ENCODE measurements at places on chromosomes 2 and 18.

- DNase-seq: no peak
Observed at GRCh38 chr2:10183146-10183675, 60.7 kb downstream of the RRM2 start.

DNA sequence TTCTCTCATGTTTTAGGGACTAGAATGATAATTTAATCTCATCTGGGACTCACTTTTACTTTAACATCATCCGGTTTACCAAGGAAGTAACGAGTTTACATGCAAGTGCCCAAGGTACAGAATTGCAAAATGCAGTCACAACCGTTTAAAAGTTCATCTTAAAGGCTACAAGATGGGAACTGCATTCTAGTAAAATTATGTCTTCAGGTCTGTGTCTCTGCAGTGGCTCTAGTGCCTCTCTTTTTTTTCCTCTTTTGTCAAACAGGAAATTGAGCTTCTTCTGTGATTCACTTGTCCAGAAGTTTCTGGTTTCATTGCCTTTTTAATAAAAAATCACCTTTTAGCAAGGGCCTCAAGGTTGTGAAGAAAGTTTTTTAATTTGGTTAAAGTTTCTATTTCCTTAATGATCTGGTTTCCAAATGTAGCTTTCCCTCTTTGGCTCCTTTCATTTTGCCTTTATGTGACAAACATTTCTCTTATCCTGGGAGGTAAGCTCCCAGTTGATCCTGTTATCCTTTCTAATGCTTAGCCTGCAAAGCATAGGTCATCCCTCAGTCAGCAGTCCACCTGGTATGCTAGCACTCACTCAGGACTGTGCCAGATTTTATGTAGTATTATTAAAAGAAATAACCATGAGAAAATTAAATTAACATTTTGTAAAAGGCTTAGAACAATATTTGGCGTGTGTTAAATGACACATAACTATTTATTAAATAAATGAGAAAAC, 2.4 kb downstream of the GLS start:
- no peak for DNase-seq

DNA sequence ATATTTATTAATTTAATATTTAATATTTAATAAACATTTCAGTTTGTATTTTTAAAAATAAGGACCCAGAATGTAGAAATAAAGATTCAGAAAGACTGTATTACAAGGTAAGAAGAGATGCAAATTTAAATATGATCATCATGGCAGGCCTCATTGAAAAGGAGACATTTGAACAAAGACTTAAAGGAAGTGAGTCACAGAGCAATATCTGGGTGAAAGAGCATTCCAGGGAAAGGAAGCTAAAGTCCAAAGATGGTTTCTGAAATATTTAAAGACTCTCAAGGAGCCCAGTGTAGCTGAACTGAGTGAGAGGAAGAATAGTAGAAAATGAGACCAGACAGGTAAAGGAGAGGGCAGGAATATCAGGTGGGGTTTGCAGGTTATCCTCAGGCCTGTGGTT, 5.9 kb downstream of the SCYGR4 start:
- DNase-seq: peak; percentile 51

DNA sequence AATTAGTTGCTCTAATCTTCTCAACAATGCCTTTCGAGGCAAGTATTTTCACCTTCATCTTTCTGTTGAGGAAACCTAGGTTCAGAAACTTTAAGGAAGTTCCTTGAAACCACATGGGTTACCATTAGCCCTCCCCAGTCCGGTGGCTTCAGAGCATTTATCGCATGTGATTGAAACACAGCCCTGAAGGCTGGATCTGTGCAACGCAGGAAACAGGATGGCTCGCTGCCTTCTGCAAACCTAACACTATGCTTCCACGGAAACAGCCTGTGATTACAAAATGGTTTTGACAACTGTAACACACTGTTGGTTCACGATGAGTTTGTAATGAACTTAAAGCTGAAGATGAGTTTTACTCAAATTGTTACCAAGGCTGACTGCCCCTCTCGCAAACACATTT, 68.5 kb downstream of the EPB41L3 start:
- no peak for DNase-seq

DNA sequence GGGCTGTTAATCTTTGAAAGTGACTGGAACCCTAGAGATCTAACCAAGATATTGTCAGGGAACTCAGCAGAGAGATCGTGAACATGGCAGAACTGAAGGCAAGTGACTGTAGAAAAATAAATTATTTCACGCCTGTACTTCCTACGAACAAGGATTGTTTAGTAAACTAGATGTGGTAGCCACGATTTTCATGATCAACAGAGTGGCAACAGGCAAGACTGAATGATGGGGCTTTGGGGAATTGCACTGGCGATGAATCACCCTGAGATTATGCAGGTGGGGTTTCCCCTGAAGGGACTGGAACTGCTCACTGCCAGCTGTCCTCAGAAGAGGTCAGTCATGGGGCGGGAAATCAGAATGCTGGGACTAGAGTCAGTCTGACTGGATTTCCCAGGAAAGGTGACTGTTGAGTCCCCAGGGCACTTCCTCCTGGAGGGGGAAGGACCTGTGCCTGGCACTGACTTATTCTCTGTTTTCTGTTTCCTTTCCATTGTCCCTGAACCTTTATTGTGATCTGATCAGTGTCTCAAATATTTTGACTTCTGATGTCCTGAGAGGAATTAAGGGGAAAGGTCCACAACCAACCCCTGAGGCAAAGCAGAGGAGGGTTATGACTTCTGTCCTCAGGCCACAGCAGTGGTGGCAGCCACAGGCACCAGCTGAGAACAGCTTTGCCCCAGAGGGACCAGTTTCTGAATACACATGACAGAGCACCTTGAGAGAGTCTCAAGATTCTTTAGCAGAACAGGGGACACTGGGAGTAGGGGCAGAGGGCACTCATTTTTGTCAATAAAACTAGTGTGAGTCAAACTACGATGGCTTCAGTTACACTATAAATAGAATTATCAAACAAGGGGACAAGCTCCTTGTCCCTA, 70.0 kb downstream of the NAB1 start:
- DNase-seq: peak; percentile 81

GRCh38 chr2:24930768-24931167, 10.7 kb upstream of the ADCY3 start:
- no peak for DNase-seq

- peak; percentile 18 for DNase-seq
Observed at GRCh38 chr2:150548527-150548926, 61.1 kb upstream of the RND3 start.

- no peak for DNase-seq
Observed at GRCh38 chr18:70494524-70494923, 205.7 kb downstream of the SOCS6 start.

DNA sequence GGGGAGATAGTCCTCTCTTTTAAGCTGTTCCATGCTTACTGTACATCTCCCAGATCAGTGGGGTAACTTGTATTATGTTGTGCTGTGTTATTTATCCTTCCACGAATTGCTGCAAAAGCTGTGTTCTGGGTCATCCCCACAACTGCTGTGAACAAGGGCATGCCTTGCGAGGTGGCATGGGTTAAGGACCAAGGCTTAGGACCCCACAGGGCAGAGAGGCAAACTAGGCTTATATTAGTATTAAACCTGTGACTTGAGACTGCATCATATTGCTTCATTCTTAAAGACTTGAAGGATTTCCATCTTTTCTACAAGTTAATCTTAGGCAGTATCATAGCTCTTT, 19.9 kb downstream of the RND3 start:
- no peak for DNase-seq

- no peak for DNase-seq
Observed at GRCh38 chr2:5121642-5122041, 570.5 kb upstream of the SOX11 start.

DNA sequence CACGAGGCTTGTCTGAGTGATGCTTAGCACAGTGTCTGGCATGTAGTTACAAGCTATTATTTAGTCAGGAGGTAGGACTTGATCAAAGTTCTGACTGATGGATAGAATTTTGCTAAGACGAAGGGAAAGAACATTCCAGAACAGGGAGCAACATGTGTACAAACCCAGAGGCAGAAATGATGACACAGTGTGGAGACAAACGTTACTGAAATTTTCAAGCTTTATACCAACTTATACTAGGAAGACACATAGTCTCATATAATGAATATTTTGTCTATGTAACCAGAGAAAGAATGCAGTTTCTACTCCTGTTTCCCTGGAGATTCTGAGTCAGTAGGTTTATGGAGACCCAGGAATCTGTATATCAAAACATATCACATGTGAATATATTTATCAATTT, 123.4 kb downstream of the FAM124B start:
- DNase-seq: no peak

GRCh38 chr2:16152928-16153753, 212.8 kb downstream of the MYCN start:
- DNase-seq: no peak

- DNase-seq: no peak
Observed at GRCh38 chr2:69765096-69765380, 23.1 kb downstream of the ANXA4 start.

- DNase-seq: no peak
Observed at GRCh38 chr2:135942936-135943688, 42.3 kb downstream of the DARS1 start.

GRCh38 chr2:128369108-128369555, 50.5 kb upstream of the HS6ST1 start:
- no peak for DNase-seq

DNA sequence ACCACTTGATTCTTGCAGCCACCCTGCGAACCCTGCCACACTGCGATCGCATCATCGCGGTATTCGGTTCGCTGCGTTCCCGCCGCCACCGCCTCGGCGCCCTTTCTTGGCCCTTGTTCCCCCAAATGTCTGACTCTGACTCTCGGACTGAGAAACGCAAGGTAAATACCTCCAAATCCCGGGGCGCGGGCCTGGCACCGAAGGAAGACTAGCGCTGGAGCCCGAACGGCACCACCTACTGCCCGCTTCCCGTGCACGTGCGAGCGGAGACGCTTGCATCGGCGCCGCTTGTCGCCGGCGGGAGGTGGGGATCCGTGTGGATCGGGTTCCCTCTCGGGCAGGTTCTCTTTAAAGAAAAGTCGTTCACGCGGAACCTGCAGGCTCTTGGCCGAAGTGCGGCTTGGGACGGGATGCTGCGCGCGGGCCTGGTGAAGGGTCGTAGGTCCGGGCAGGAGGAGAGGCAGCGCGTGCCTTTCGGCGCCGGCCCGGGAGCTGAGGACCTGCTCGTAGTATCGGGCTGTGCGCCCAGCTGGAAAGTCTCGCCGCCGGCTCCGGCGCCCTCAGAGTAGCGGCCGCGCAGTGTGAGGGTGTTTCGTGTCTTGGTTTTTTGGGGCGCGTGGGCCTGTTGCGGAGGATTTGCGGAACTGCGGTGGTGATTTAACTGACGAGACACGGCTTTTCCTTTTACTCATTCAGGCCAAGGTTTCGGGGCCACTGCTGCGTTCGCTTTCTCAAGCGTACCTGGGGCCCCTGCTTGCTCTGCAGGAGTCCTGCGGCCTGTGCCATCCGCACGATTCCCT, 514 bp downstream of the BCL2L11 start:
- DNase-seq: peak; percentile 8

DNA sequence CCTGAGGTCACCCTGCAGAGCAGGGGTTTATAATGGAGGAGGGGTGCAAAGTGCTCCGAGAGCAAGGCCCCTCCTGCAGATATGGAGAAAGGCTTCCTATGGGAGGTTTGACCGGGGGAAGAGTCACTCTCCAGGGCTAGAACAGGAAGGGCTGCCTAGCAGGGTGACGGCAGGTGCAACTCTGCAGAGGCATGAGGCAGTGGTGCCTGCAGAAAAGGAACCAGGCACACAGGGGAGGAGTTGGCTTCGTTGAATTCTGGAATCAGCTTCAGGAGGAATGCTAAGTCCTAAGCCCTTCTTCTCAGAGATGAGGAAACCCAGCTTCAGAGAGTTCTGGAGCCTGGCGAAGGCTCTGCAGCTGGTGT, 17.5 kb upstream of the HPCAL1 start:
- no peak for DNase-seq

- no peak for DNase-seq
Observed at GRCh38 chr2:126431136-126431535, 224.8 kb upstream of the GYPC start.

DNA sequence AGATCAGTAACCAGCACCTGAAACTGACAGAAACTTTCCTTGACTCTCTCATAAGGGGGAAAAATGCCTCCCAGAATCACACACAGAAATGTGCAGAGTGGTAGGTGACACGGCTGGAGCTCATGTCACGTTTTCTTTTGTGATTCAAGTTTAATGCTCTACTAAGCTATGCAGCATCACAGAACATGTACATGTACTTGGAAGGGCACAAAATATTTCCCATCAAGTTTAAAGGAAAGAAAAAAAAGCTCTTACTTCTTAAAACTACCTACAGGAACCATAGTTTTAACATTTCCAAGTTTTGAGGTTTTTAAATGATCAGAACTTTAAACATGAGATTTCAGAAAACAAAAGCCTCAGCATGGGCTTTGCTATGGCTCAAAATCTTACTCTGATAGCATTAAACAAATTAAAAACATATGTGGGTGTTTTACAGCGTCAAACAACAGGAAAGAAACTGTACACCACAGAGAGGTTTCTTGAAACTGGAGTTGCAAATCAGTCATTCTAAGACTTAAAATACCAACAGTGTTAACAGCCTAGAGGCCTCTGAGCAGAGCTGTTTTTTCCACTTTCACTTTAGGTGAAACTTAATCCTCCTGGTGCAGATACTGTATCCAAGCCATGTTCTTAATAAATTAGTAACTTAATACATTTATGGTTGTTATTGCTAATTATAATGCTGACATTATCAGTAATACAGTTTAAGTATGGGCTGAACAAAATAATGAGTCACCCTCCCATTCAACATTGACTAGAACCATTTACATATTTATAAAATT, 30.1 kb downstream of the MBP start:
- DNase-seq: peak; percentile 33
